GM12878 (cell line): ENCODE measurements at places on chromosomes 13 and 19. TPM values are rescaled to one million over a fixed set of nuclear protein-coding genes. Genes with fewer than 3 reads are reported as not detected.

ENOX1 gene
- polyA plus RNA-seq, result 0.10 and 0.13 TPM in 2 replicates

TPTE2 gene
- polyA plus RNA-seq, result 0.83 and 1.7 TPM in 2 replicates

IGFL4 gene
- not detected in 2 replicates for polyA plus RNA-seq

ZNF229 gene
- 0.14 and 0.22 TPM in 2 replicates for polyA plus RNA-seq

- no peaks in the 10 kb centered on the region for H3K27me3 ChIP-seq
- no peak overlapping the region for H3K27ac ChIP-seq
- H3K4me3 ChIP-seq, result no peak overlapping the region
- no peak for DNase-seq
- H3K36me3 ChIP-seq, result no peaks in the 10 kb centered on the region
Measured at GRCh38 chr13:76925115-76925514, 23.2 kb upstream of the ACOD1 start.

- DNase-seq, result no peak
- H3K27me3 ChIP-seq, result no peaks in the 10 kb centered on the region
- no peaks in the 10 kb centered on the region for H3K4me1 ChIP-seq
- H3K27ac ChIP-seq, result no peak overlapping the region
Measured at GRCh38 chr13:23440821-23441618, 7.5 kb upstream of the SACS start.

DNA sequence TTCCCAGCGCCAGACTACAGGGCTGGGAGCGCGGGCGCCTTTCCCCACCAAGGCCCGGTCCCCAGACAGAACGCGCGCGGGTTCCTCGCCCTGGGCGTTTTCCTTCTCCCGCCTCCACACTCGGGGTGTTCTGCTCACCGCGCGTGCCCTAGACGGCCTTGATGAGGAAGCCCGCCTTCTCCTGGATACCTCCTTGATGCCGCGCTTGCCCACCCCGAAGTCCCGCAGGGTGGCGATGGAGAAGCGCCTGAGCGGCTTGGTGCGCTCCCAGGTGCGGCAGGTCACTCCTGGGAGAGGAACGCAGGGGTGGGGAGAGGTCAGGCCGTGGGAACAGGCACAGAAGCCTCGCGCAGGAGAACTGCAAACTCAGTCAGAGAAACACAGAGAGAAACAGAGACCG is 34.8 kb downstream of the CYP2B6 start:
- H3K36me3 ChIP-seq, result no peaks in the 10 kb centered on the region
- H3K4me3 ChIP-seq, result no peak overlapping the region
- H3K27ac ChIP-seq, result no peak overlapping the region
- no peaks in the 10 kb centered on the region for H3K4me1 ChIP-seq
- no peak for DNase-seq
- H3K27me3 ChIP-seq, result no peaks in the 10 kb centered on the region

DNA sequence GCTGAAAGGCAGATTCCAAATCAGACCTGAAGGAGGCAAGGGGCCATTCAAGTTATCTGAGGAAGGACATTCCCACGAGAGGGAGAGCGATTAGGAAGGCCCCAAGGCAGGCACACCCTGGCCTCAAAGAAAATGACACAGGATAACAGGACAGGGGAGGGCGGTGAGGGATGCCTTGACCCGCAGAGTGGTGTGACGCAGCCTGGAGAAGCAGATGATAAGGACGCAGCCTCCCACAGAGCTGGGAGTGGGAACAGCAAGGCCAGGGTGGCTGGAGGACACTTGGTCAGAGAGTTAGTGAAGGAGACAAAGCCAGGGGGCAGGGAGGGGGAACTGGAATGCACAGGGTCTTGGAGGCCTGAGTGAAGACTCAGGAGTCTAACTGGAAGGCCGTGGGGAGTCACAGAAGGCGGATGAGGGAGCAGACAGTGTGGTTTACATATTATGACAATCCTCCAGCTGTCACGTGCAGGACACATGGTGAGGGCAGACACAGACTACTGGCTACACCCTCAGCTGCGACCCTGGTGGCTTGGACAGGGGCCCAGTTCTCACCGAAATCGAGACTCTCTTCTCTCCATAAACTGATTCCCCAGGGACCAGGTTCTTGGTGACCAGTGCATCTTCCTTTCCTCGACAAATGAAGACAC is 5.8 kb upstream of the DYRK1B start:
- H3K36me3 ChIP-seq, result peaks cover 50% of the 10 kb centered on the region
- H3K27ac ChIP-seq, result no peak overlapping the region
- no peaks in the 10 kb centered on the region for H3K27me3 ChIP-seq
- H3K4me1 ChIP-seq, result peaks cover 10% of the 10 kb centered on the region
- H3K4me3 ChIP-seq, result no peak overlapping the region

GRCh38 chr13:44833139-44833538 is 156.1 kb downstream of the NUFIP1 start:
- H3K4me1 ChIP-seq, result no peaks in the 10 kb centered on the region
- no peak for DNase-seq

DNA sequence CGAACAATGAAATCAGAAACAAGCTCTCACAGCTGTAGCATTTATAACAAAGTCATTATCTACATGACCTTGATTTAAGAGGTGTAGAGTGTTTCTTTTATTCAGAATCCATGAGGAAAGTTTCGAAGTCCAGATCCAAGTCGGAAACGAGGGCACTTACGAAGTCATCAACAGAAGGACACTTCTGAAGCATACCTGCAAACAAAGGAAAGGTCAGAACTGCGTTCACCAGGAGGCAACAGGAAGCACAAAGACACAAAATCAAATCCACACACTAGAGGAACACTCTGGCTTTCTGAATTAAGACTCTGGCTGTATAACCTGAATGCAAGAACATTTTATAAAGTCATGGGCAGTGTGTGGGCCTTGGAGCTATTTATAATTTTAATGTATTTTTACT is 158.9 kb downstream of the MIPEP start:
- no peaks in the 10 kb centered on the region for H3K27me3 ChIP-seq
- no peak overlapping the region for H3K4me3 ChIP-seq
- no peak overlapping the region for H3K27ac ChIP-seq

- H3K4me3 ChIP-seq, result no peak overlapping the region
- no peak for DNase-seq
- no peaks in the 10 kb centered on the region for H3K27me3 ChIP-seq
- no peak overlapping the region for H3K27ac ChIP-seq
- no peaks in the 10 kb centered on the region; the same call in 1 of the 2 replicates for H3K4me1 ChIP-seq
Measured at GRCh38 chr13:110507678-110508381, 53.7 kb downstream of the RAB20 start.

GRCh38 chr13:33322965-33323668 is 37.6 kb upstream of the STARD13 start:
- no peaks in the 10 kb centered on the region for H3K27me3 ChIP-seq
- no peaks in the 10 kb centered on the region for H3K36me3 ChIP-seq
- DNase-seq, result no peak
- no peak overlapping the region for H3K27ac ChIP-seq

GRCh38 chr13:110713642-110713952 is at the start of gene ING1:
TSS of gene ING1 (plus strand) at chr13:110713700. CDS start at chr13:110714150, 450 bp downstream.
- no peaks in the 10 kb centered on the region for H3K27me3 ChIP-seq
- no peaks in the 10 kb centered on the region for H3K36me3 ChIP-seq
- peak within 1 kb of the TSS; percentile 91 for H3K27ac ChIP-seq
- peaks cover 5% of the 10 kb centered on the region for H3K4me1 ChIP-seq

DNA sequence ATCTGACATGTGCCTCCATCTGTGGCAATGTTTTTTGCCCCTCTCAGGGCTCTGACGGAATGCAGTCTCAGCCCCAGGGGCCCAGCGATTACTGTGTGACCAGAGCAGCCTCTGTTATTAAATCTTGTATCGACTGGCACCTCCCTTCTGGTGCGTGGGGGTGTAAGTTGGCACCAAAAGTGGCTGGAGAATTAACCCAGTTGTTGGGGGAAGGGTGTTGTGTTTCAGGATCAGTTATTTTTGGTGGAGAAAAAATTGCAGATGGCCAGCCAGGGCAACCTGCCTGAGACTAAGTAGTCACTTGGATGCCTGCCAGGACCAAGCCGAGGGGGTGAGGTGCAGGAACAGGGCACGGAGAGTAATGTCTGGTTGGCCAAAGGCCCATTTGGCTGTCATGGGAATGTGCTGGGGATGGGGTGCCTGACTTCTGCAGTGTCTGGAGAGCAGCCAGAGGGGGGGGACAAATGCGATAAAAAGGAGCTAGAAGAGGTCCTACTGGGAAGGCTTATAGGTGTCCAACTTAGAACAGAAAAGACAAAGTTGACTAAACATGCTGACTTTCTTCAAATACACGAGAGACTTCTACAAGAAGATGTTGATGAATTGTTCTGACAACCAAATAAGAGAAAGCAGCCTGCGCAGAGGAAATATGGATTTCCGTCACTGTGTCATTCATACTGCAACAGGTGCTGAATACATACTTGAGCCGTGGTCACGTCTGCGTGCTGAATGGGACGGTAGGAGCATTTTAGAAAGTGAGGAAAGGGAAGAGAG is 69.8 kb downstream of the SIAH3 start:
- no peaks in the 10 kb centered on the region for H3K4me1 ChIP-seq
- H3K27me3 ChIP-seq, result no peaks in the 10 kb centered on the region
- no peak overlapping the region for H3K27ac ChIP-seq
- no peaks in the 10 kb centered on the region for H3K36me3 ChIP-seq
- no peak overlapping the region for H3K4me3 ChIP-seq
- DNase-seq, result no peak

- peaks cover 26% of the 10 kb centered on the region for H3K4me1 ChIP-seq
- H3K36me3 ChIP-seq, result peaks cover 15% of the 10 kb centered on the region
- peak overlapping the region; percentile 92 for H3K4me3 ChIP-seq
- H3K27ac ChIP-seq, result peak overlapping the region; percentile 100
Measured at GRCh38 chr19:12669270-12670158, 2.9 kb downstream of the WDR83 start.

DNA sequence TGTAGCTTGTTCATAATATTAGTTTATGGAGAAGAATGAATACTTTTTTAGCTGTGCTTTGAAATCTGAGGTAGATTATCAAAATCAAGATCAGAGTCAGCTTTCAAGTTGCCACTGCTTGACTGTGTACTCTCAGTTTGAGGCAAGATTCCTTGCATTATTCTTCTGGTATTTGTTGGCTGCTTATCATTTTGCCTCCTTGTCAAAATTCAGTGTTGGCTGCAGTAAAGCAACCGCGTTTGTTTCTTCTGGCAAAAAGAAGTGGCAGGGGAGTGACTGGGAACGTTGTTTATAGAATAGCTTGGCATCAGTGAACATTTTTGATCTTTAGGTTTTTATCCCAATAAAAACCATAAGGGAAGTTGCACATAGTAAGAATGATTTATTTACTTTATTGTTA is 419.3 kb upstream of the GPC6 start:
- H3K27ac ChIP-seq, result no peak overlapping the region
- no peaks in the 10 kb centered on the region for H3K36me3 ChIP-seq
- H3K4me3 ChIP-seq, result no peak overlapping the region

GRCh38 chr13:74346960-74347359 is 212.8 kb upstream of the KLF12 start:
- H3K27ac ChIP-seq, result no peak overlapping the region
- no peak overlapping the region for H3K4me3 ChIP-seq
- H3K36me3 ChIP-seq, result no peaks in the 10 kb centered on the region
- H3K4me1 ChIP-seq, result no peaks in the 10 kb centered on the region
- H3K27me3 ChIP-seq, result no peaks in the 10 kb centered on the region

DNA sequence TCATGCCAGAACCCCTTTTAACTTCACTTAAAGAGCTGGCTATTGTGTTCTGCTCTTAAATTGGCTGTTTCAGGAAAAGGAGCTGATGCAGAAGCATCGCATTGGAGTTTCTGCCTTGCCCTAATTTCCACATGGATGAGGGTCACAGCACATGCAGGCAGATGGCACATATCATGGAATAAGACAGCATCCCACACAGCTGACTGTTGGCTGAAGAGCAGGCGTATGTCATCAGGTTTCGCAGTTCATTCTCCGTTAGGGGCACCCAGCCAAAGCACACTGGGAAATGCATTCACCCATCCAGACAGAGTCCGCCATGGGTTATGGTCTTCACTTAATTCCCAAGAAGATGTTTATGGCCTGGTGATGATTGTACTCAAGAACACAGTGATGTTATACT is 572.5 kb downstream of the LIG4 start:
- H3K36me3 ChIP-seq, result no peaks in the 10 kb centered on the region
- DNase-seq, result no peak
- no peaks in the 10 kb centered on the region for H3K4me1 ChIP-seq
- H3K27ac ChIP-seq, result no peak overlapping the region
- no peak overlapping the region for H3K4me3 ChIP-seq
- no peaks in the 10 kb centered on the region for H3K27me3 ChIP-seq

GRCh38 chr13:107960301-107960700 is 255.0 kb downstream of the LIG4 start:
- H3K4me3 ChIP-seq, result no peak overlapping the region
- H3K27me3 ChIP-seq, result no peaks in the 10 kb centered on the region
- H3K36me3 ChIP-seq, result no peaks in the 10 kb centered on the region

DNA sequence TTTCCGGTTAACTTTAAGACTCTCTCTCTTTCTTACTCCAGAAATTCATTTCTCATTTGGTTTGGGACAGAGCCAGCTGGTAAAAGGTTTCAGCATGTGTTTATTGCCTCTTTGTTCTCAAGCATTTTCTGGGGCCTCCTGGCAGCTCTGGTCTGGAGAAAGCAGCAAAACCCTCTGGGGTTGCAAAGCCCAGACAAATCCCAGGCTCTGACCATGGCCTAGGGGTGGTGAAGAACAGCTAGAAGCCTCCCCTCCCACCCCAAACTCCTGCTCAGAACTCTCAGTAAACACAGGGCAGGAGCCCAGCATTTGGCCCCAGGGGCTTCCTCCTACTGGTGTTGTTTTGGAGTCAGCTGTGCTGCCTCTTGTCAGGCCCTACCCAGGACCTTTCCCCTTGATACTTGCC is 124.2 kb upstream of the SERP2 start:
- no peak overlapping the region for H3K27ac ChIP-seq
- H3K27me3 ChIP-seq, result no peaks in the 10 kb centered on the region
- H3K4me3 ChIP-seq, result no peak overlapping the region
- H3K4me1 ChIP-seq, result no peaks in the 10 kb centered on the region
- H3K36me3 ChIP-seq, result no peaks in the 10 kb centered on the region

DNA sequence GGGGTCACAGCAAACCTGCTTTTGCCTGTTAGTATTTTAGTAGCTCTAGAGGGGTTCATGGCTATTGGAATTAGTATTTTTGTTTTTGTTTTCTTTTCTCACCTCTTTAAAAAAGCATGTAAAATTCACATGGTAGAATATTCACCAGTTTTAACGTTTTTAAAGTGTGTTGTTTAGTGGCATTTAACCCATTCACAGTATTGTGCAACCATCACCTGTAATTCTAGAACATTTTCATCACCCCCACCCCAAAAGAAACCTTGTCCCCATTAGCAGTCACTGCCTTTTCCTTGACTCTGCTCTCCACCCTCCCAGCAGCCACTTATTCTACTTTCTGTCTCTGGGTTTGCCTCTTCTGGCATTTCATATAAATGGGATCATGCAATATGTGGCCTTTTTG is 39.8 kb downstream of the GATAD2A start:
- no peaks in the 10 kb centered on the region for H3K27me3 ChIP-seq
- DNase-seq, result no peak
- peaks cover 50% of the 10 kb centered on the region for H3K4me1 ChIP-seq
- no peak overlapping the region for H3K4me3 ChIP-seq
- H3K27ac ChIP-seq, result peak overlapping the region; percentile 82
